ENCODE measurements at places on chromosomes 5 and 9.

DNA sequence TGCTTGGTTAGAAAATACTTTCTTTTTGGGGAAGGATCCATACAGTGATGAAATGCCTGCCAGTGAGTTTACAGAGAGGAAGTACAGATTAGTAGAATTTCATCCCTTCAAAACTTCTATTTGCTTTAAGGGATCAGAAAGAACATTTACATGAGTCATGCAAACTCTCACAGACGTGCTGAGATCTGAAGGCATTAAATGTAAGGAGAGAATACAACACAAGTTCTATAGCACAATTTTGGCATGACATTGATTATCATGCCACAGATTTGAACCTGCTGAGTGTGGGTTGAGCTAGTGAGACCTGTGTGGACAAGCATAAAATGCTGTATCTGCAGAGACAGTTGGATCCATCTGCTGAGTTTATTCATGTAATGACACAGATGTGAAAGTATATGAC, 613.6 kb upstream of the SEMA6A start:
- DNase-seq = no peak

GRCh38 chr5:163821142-163821541, 315.7 kb downstream of the MAT2B start:
- DNase-seq = no peak

DNA sequence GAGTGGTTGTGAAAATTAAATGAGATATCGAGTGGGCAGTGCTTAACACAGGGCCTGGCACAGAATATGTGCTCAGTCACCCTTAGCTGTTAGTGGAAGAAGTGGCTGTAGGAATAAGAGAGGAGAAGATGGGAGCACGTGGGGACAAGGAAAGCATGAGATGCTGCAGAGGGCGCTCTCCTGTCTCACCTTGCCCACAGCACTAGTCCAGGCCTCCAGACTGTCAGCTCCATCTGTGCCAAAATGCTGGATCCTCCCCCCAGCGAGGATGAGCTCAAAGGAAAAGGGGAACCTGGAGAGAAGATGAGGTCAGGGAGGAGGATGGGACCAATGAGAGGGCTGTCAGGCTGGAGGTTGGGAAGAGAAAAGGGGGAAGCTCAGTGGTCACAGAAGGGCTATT, 12.5 kb downstream of the ARAP3 start:
- DNase-seq = no peak

- DNase-seq = no peak
These were observed 4.5 kb downstream of the ANKS6 start for GRCh38 chr9:98791608-98792490.

GRCh38 chr9:15519831-15520230, 9.1 kb upstream of the PSIP1 start:
- no peak for DNase-seq

- no peak for DNase-seq
These were observed 673.9 kb upstream of the RGMB start for GRCh38 chr5:98099448-98100105.

DNA sequence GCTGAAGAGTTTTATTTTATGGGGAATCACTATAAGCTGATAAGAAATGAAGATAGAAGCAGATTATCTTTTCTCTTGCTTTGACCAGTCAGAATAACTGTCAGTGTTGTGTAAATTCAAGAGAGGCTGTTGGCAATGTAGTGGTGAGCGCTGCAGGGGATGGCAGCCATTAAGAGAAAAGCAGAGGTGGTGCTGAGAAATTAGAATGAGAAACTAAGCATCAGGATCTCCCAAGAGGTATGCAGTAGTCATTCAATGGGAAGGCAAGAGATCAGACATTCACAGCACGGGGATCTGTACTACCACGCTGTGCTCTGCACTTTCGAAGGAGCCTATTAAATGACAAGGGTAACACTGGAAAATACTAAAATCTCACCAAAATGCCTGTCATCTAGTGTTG, 768.5 kb upstream of the ACO1 start:
- no peak for DNase-seq

- DNase-seq = no peak
These were observed 507 bp upstream of the DPH7 start for GRCh38 chr9:137579259-137579604.

- DNase-seq = no peak
These were observed 24.4 kb upstream of the ARSI start for GRCh38 chr5:150327139-150327538.
